ENCODE measurements at places on chromosomes 3 and 15.

GRCh38 chr15:28957606-28958498 lies 72.1 kb downstream of the APBA2 start:
- DNase-seq, result no peak

GRCh38 chr15:67977414-67978089 lies 76.6 kb upstream of the PIAS1 start:
- no peak for DNase-seq

- DNase-seq, result no peak
Measured at GRCh38 chr3:159785273-159785708, 203.3 kb upstream of the IL12A start.

- DNase-seq, result no peak
Measured at GRCh38 chr15:98292442-98293240, 332.1 kb downstream of the ARRDC4 start.

DNA sequence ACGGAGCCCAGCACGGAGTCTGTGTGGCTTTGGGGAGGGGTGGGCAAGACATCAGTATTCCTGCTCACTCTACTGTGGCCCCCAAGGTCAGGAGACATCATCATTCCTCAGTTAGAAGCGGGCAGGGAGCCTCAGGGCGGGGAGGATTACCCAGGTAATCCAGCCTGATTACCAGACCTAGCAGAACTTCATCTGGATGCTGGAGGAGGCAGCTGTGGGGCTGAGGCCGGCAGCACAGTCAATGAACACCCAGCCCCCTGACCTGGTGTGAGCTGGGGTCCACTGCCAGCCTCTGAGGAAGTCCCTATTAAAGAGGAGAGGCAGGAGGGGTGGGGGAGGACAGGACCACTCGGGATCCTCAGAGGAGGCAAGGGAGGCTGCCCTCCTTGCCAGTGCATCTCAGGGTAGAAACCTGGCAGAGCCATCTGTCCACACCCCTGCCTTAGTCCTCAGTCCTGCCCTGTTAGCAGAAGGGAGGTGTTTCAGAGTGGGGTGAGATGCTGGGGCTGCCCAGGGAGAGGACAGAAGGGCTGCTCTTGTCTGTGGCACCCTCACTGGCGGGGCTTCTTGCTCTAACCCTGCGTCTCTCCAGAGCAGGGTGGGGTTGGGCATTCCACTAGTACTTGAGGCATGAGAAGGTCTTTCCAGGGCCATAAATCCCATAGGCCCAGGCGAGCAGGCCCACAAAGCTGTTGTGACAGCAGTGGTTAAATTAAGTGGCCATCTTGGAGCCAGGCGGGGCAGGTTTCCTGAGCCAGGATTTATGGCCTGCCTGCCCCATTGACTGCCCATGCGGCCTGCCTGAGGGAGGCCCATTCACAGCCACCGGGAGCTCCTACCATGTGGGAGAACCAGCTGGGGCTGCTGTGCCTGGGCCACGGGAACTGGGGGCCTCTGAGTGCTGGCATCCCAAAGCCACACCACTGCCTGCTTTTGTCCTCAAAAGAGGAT lies 82.1 kb downstream of the LINGO1 start:
- no peak for DNase-seq

GRCh38 chr3:54736459-54736858 lies 191.4 kb downstream of the LRTM1 start:
- no peak for DNase-seq

GRCh38 chr3:5663601-5664000 lies 476.1 kb downstream of the EDEM1 start:
- DNase-seq, result no peak

GRCh38 chr15:82647045-82647834 lies at the start of gene CPEB1:
Gene CPEB1, minus strand, starts transcription at chr15:82647363. Its CDS starts 18,904 bp downstream, at chr15:82628459.
- DNase-seq, result no peak

GRCh38 chr3:21062831-21063294 lies 688.1 kb downstream of the ZNF385D start:
- DNase-seq, result no peak

DNA sequence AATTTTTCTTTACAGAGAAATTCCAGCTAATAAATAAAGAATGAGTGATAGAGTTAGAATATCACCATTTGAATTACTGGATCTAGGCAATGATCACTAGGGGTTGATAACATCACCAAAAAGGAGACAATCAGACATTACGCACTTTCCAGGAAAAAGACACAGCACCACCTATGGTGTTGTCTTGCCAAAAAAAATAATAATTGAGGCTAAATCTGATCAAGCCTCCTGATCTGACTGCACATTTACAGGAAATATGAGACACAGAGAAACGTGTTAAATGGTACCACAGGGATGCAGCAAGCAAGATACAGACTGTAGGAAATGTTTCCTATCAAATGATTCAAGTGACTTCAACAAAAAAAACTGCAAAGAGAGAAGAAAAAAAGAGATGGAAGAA lies 92.8 kb downstream of the EOMES start:
- DNase-seq, result no peak

- no peak for DNase-seq
Measured at GRCh38 chr3:139505829-139506386, 29.6 kb upstream of the RBP2 start.

DNA sequence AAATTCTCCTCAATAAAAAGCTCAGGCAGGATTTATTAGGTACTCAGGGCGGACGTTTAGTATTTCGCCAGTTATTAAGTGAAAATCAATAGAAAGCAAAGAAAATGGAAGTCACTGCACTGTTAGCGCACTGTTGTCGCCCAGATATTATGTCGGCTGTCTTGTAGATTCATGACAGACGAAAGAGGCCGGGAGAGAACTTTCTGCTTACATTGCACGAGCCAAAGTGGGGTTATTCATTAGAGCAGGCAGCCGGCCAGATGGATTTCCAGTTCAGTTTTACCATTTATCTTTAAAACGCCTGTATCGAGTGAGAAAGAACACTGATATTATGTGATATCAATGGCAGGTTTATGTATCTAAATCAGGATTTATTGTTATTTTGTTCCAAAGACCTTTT lies 866.0 kb upstream of the NR2F2 start:
- DNase-seq, result no peak

DNA sequence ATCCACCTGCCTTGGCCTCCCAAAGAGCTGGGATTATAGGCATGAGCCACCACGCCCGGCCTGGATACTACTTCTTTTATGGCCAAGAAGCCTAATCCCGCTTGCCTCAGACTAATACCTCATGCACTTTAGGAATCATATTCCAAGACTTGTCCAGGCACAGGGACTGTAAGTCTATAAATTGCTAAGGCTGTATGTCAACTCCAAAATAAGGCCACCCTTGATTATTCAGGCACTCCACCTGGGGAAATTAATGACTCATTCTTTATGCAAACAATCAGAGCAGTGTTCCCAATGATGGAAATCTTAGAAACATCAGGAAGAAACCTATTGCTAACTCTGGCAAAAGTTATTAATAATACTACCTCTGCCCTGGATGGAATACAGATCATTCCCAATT lies 98.4 kb downstream of the ERC2 start:
- DNase-seq, result no peak

DNA sequence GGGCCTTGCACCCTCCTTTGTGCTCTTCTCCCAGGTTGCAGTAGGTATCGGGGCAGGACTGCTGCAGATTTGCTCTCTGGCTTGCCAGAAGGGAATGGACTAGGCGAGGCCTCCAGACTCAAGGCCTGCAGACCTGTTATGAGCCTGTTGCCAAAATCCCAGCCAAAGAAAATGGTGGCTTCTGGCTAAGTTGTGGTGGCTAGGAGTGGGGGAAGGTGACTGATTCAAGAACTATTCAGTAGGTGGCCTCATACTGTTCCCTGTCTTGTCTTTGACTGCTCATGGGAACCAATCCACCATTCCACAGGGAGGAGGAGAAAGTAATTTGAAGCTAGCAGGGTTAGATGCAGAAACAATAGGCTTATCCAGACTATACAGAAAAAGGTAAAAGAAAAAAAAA lies 380.4 kb upstream of the PROK2 start:
- DNase-seq, result no peak

GRCh38 chr3:21954709-21955108 lies 203.7 kb upstream of the ZNF385D start:
- no peak for DNase-seq

- no peak for DNase-seq
Measured at GRCh38 chr15:82768414-82769054, 37.3 kb downstream of the FSD2 start.

DNA sequence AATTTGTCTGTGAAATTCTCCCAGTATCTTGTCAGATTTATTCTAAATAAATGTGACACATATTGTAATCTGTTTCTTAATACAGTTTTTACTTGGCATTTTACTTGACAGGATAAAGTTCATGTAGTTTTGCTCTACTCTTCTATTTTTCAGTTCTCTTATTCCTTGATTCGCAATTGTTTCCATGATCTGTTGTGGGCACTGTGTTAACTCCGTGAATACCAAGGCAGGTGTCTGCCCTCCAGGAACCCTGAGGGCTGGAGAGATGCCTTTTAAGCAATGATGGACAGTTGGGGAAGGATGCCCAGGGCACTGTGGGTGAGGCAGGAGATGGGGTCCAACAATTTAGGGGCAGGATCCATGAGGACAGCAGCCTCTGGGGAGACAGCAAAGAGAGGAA lies 3.1 kb downstream of the CLDN11 start:
- no peak for DNase-seq

- DNase-seq, result no peak
Measured at GRCh38 chr15:70704166-70704565, 59.2 kb downstream of the UACA start.

DNA sequence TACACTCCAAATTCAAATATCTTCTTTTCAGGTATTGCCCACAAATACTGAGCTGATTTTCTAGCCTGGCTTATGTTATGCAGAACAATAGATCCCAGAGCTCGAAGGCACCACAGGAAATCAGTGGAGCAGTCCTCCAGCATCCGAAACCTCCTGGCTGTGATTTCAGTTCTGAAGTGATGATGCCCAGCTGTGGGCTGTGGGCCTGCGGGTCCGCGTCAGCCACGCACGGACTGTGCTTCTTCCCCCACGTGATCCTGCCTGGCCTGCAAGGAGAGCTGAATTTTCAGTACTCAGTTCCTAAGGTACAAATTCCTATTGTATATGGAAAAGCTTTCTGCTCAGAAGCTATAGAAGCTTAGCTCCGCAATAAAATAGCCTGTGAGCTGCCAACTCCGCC lies 96.2 kb downstream of the OCA2 start:
- no peak for DNase-seq

DNA sequence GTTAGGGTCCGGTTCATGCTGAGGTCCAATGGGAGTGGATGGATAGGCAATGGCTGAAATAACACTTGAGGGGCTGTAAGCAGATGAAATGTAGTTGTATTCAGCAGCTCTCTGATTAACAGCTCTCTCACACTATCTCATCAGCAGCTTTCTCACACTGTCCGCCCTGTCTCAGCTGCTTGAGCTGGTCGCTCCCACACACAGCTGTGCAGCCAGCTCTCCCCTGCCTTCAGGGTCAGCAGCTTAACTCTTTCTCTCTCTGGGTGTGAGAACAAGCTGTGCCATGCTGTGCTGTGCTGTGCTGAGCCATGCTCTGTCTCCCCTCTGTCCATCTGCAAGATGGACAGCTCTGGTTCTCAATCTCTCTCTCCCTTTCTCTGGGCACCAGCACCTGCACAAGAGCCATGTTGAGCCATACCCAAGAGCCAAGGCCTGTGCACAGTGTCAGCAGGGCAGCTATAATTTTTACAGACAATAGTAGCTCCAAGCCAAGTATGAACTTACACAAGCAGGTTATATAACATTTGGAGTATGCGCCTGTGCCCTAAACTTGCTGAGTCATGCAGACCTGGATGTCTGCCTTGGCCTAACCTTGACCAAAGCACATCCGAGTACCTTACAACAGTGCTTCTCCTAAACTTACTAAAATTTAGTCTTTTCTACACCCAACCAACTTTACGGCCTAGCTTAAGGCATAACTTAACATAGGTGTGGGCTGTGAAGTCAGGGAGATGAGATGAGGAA lies 291.3 kb upstream of the TRIM42 start:
- DNase-seq, result no peak

- no peak for DNase-seq
Measured at GRCh38 chr3:179079537-179079936, 7.9 kb upstream of the ZMAT3 start.

All from stimulated activated CD8-positive, alpha-beta memory T cell treated with anti-CD3 and anti-CD28 coated beads, Interleukin-4, amount 100 ng/mL, for 1 hour (primary cell).